ENCODE measurements at places on chromosomes 3 and 15.

DNA sequence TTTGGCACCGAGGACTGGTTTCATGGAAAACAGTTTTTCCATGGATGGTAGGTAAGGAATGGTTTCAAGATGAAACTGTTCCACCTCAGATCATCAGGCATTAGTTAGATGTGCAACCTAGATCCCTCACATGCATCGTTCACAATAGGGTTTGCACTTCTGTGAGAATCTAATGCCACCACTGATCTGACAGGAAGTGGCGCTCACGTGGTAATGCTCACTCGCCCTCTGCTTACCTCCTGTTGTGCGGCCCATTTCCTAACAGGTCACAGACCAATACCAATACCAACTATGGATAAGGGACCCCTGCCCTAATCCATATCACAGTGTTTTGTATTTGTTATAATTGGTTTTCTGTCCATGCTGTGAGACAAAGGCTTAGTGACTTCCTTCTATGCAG, 58.9 kb downstream of the SLMAP start:
- DNase-seq = no peak

- DNase-seq = no peak
Measured at GRCh38 chr3:195388380-195388779, 54.4 kb downstream of the ACAP2 start.

GRCh38 chr3:3127432-3128010, 781 bp downstream of the TRNT1 start:
- DNase-seq = no peak

DNA sequence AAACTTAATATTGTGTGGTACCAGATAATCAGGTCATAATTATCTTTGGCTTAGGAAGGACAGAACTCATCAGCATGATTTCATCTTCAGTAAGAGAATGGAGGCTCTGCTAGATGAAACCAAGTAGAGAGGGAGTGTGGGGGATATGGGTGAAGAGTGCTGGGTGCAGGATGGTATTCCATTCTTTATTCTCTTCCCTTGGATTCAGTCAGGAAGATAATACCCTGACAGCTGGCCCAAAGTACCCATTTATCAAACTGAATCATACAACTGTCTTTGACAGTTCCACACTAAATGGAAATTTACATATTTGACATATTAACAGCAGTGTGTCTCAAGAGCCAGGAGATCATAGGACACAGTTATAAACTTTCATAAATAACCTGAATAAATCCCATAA, 44.7 kb downstream of the GOLIM4 start:
- DNase-seq = no peak

DNA sequence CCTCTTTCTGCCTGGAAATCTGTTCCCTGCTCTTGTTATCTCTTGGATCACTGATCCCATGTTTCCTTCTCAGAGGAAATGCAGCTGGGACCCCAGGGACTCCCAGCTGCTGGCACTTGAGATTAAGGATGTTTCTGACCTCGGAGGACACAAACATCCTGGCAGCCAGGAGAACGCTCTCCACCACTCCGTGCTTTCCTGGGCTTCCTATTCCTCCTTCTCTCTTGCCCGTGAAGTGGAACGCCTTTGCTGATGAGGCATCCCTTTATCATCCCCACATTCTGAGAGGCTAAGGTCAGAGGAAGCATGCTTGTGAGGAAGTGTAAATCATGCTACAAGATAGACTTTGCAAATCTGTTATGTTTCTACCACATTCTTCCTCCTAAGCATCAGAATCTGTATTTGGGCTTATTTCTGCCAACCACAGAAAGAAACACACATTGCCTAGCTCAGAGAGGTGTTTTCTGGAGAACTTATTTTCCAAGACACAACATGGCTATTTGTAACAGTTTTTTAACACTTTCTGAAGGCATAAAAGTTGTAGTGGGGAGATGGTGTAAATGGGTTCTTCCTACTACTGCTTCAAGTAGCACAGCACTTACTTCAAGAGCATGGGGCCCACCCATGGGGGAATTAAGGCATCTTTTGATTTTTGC, 25.6 kb upstream of the LDHAL6B start:
- no peak for DNase-seq

DNA sequence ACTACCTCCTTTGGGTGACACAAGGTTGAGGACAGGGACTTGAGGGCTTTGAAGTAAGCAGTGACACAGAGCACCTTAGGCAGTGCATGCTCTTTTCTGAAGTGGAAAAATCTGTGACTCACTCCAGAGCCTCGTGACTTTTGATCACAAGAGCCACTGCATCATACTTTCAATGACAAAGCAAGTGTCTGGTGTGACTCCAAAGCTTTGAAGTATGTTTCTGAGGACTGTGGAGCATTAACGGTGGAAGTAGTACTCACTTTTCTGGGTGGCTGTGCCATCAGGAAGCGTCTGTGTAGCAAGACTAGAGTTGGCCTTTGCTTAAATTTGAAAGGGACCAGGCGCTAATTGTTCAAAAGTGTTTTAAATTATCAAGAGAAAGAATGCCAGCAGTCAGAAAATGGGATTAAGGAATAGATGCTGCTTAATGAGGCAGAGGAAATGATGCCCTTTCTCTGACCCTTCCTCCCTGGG, 210.7 kb upstream of the TRIM42 start:
- no peak for DNase-seq

- no peak for DNase-seq
Measured at GRCh38 chr15:39360452-39360851, 220.4 kb upstream of the THBS1 start.

GRCh38 chr15:36361351-36361870, 218.0 kb upstream of the CDIN1 start:
- DNase-seq = no peak
